ENCODE measurements at places on chromosomes 7 and 10.

DNA sequence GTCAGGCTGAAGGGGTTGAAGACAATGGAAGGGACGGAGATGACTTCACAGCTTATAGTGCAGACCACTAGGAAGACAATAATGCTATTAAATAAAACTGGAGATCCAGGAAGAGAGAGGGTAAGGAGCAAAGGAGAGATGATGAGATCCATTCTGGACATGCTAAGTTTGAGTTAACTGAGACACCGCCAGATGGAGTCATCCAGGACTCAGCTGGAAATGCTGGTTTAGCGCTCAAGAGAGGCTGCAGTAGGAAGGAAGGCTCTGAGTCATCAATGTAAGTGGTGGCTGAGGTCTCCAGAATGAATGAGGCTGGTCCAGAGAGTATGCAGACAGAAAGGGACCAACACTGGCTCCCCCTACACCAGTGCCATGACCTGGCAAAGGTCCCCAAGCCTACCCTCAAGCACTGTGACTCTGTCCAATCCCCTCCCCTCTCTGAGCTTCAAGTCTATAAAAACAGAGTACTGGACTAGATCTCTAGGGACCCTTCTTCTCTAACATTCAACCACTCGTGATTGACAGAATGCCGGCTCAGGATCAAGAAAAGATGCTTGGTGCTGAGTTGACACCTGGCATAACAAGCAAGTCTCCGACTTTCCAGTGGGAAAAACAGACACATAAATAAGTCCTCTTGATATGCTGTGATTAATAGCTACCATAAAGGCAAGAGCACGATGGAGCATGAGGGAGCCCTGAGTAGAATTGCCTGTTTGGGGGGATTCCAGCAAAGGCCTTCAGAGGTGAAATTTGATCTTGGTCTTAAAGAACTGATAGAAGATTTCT is 8.9 kb downstream of the GFRA1 start:
- DNase-seq: no peak

GRCh38 chr10:102398172-102399020 is 2.9 kb downstream of the NFKB2 start:
- DNase-seq: no peak

DNA sequence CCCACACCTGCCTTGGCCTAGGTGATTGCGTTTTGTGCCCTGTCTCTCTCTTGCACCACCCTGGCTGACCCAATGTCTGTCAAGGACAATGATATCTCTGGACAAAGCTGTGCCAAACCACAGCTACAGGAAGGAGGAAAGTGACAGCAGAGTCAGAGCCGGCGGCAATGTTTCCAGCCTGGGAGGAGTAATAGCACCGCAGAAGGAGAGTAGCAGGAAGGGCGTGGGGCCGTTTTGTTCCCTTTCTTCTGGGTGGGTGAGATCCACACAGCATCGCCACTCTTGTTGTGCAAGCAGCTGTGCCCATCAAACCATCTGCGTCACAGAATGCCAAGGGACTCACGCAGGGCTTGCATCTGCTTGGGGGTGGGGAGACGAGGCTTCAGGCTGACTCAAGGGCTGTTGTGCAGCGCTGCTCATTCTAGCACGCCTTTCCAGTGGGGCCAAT is 341.6 kb upstream of the AUTS2 start:
- DNase-seq: no peak

- no peak for DNase-seq
Observed at GRCh38 chr10:59106441-59106840, 70.0 kb upstream of the PHYHIPL start.

- no peak for DNase-seq
Observed at GRCh38 chr7:90492250-90492649, 22.8 kb downstream of the PTTG1IP2 start.

GRCh38 chr10:47043928-47044538 is 132.8 kb downstream of the PTPN20 start:
- no peak for DNase-seq

DNA sequence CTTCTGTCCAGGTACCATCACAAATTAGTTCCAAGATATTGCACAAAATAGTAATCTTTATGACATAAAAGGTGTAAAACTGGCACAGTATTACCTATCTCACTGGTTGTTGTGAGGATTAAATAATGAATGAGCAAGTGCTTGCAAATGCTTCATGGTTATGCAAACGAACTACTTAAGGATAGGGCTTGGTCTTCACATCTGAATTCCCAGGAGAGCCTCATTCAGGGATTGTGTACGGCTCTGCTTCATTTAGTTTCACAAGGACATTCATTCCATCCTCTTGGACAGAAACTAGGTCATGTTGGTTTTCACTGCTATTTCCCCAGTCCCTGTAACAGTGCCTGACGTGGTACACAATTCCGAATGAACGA is 12.1 kb downstream of the ABCA13 start:
- no peak for DNase-seq

DNA sequence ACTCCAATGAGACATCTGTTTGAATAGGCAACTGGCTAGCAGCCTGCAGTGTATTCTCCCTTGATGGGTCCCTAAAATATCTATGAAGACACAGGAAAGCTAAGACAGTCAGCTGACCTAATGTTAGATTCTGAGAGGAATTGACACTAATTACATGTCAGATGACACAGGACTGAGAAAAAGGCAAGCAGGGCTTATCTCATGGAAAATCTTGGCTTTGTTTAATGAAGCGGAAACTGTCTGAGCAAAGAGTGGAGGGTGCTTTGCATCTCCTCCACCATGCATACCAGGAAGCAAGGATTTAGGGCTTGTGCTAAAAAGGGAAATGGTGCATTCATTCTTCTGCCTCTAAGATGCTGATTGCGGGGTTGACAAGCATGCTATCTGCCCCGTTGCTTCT is 135.5 kb upstream of the GLI3 start:
- no peak for DNase-seq

- DNase-seq: no peak
Observed at GRCh38 chr10:117367718-117368117, 7.5 kb downstream of the PDZD8 start.

GRCh38 chr7:44955733-44956132 is 23.1 kb downstream of the MYO1G start:
- no peak for DNase-seq
